Lower leg skin (tissue), 4 donors: ENCODE measurements at places on chromosomes 16 and 17. TPM values are rescaled to one million over a fixed set of nuclear protein-coding genes. Genes with fewer than 3 reads are reported as not detected.

EXOC3L1 gene
- total RNA-seq = 0.95 TPM

DNA sequence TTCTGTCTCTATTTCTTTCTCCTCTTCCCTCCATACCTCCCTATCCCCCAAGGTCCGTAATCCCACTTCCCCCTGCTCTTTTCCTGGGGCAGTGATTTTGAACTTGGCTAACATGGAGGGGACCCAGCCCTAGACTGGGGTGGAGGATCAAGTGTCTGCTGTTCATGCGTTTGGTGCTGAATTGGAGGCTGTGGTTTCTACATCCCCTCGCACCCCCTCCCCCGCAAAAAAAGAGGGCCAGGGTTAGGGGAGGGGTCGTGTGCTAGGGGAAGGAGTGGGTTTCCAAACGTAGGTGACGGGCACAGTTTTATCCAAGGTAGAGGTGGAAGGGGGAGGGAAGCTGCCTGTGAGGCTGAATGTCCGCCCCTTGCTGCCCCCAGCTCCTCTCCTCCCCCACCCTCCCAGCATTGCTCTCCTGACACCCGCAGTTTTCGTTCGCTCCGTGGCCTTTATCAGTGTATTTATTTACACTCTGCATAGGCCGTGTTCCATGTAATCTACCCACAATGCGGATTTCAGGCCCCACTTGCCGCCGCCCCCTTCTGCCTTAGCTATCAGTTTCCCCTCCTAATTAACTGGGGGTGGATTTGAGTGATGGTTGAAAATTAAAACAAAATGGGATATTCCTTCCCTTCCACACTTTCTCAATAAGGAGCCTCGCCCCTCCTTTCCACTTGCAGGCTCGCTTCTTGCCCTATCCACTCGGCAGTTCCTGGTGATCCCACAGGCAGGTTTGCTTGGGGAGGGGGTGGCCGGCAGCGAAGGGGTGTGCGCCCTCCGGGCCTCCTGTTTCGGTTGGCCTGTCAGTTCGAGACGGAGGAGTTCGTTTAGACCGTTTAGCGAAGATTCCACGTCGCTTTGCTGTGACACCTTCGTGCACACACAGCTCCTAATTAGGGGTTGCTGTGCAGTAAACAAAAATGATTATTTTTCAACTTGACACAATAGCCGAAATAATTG is 2.0 kb downstream of the GNAO1 start:
- DNase-seq = no peak

IGFBP4 gene
- total RNA-seq = 90.4 TPM

DNA sequence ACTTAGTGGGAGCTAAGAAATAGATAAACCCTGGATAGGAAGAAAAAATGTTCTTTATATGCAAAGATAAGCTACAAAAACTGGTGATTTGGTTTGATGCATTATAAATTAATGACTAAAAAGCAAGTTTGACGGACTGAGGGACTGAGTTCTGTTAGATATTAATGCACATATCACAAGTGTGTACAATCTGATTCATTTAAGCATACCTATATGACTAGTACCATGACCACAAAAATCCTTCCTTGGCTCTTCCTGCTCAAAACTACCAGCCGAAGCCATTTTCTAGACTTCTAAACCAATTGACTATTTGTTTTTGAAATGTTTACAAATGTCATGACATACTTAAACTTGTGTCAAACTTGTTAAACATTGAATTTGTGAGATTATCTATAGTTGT is 374.5 kb upstream of the MON1B start:
- no peak for DNase-seq

DNA sequence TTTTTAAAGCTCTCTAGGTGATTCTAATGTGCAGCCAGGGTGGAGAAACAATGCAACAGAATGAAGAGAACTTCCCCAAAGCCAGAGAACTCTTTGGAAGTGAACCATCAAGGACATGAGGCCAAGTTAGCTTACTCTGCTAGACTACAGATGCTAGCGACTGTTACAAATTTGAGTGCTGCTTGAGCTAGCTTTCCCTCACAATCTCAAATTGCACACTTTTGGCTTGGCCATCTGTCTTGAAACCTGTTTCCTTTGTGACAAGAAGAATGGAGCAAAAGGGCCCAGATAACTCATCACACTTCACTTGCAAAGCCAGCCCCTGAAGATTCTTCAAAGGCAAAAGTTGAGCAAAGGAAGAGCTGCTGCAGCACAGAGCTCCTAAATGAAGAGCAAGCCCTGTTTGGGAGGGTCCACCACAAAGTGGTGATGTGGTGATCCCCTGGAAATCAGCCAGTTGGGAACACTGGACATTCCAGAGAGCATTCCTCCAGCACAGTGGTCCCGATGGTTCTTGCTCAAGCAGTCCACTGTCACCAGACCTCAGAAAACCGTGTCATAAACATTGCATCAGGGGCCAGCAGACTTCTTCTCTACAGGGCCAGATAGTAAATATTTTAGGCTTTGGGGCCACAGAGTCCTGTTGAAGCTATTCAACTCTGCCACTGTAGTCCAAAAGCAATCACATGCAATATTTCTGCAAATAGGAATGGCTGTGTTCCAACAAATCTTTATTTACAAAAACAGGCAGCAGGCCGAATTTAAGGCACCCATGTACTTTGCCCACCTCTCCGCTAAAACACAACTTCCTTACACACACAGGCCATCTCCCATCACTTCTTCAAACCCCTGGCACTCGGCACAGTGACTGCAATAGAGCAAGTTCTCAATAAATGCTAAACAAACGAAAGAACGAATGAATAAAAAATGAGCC is 21.2 kb downstream of the SLC39A11 start:
- DNase-seq = peak; percentile 56

DNA sequence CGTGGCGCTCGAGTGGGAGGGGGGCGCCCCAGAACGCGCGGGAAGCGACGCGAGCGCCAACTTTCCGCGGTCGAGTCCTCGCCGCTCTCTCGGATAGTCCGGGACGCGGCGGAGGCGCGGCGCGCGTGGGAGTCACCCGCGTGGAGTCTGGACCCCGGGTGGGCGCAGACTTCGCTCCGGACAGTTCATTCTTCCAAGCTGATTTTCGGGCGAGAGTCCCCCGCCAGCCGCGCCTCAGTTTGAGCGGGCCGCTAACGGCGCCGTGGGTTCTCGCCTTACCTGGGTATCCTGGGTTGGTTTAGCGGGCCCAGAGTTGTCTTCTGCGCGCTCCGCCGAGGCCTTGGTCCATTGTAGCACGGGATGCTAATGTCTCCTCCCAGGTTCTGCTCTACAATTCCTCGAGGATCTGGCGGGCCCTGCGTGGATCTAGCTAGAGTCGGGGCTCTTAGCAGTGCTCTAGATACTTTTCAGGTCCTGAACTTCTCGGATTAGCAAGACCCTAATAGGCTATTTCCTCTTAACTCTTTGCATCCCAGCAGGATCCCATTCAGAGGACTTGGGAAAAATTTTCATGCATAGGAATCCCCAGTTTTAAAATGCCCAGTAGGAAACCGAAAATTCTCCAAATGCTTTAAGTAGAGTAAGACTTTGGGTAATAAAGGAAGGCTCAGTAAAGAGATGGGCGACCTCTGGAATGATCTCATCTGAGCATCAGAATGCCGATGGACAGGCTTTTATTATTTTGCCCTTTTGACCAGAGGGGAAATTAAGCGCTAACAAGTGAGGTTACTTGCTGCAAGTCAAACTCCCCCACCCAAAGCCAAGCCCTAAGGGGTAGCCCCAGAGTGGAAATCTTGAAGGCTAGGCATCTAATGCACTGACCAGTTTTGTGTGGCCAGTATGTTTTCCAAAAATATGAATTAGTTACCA is 537 bp upstream of the GJC1 start:
- no peak for DNase-seq

GRCh38 chr17:80012765-80013741 is 22.6 kb downstream of the TBC1D16 start:
- no peak for DNase-seq

CFAP97D1 gene
- not detected for total RNA-seq

DNA sequence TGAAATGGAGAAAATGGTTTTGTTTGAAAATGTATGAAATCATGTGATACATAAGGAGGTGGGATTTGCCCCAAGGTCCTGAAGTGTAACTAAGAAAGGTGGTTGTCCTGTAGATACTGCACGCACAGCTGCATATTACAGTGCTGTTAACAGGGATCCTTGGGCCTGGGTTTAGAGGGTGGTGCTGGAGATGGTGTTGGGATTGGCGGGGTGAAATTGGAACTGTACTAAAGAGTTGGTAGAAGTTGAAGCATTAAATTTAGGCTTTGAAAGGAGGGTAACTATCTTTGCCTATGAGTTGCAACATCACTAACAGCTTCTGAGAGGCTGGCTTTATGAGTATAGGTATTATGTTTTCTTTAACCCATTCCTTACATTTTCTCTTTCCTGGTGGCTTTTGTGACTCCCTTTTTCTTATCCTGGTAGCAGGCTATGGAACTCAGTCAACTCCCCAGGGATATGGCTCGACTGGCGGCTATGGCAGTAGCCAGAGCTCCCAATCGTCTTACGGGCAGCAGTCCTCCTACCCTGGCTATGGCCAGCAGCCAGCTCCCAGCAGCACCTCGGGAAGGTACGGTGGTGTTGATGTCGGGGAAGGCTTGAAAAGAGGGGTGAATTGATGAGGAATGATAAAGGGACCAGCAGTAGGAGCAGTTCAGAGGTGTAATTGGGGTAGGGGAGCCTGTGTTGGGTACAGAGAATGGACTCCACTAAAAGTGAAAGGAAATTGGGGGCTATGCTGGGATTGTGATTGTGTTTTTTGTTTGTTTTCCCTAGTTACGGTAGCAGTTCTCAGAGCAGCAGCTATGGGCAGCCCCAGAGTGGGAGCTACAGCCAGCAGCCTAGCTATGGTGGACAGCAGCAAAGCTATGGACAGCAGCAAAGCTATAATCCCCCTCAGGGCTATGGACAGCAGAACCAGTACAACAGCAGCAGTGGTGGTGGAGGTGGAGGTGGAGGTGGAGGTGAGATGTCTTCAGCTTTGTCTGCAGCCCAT is 3.8 kb downstream of the FUS start:
- DNase-seq = no peak

DNA sequence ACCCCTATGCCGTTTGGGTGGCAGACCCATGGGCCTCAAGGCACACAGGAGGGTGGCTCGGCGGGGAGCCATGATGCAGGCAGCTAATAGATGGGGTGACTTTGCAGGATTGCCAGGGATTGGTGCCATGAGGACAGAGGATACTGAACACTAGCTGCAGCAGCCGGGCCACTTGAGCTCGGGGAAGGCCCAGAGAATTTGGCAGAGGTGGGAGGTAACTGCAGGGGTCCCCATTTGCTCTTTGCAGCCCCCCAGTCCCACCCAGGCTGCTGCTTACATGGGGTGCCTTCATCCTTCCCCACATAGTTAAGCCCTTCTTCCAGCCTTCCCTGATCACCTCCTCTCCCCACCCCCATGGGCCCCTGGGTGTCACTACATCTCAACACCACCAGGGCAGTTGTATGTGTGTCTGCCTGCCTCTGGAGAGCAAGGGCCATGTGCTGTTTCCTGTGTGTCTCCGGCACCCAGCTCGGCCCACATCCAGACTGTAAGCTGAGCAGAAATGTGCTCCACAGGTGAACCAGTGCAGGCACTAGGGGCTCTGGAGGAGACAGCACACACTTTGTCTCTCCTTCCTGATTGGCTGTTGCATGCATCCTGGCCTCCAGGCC is 52.0 kb downstream of the SREBF1 start:
- no peak for DNase-seq

DNA sequence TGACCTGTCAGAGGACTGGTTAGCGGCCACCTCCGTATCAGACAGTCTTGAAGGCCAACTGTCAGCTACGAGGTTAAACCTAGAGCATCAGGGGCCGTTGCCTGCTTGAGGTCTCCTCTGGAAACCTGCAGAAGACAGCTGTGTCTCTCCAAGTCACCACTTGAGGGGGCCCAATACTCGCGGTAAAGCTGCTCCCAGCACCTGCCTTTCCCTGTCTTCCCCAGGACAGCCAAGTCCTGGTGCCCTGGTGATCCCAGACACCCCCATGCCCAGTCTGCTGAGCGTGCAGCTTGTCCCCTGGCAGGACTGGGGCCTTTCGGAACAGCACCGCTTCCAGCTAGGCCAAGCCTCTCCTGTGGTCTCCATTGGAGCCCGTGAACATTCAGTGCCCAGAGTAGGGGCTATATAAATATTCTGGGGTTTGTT is 80.1 kb downstream of the DNAH17 start:
- DNase-seq = peak; percentile 91

DNA sequence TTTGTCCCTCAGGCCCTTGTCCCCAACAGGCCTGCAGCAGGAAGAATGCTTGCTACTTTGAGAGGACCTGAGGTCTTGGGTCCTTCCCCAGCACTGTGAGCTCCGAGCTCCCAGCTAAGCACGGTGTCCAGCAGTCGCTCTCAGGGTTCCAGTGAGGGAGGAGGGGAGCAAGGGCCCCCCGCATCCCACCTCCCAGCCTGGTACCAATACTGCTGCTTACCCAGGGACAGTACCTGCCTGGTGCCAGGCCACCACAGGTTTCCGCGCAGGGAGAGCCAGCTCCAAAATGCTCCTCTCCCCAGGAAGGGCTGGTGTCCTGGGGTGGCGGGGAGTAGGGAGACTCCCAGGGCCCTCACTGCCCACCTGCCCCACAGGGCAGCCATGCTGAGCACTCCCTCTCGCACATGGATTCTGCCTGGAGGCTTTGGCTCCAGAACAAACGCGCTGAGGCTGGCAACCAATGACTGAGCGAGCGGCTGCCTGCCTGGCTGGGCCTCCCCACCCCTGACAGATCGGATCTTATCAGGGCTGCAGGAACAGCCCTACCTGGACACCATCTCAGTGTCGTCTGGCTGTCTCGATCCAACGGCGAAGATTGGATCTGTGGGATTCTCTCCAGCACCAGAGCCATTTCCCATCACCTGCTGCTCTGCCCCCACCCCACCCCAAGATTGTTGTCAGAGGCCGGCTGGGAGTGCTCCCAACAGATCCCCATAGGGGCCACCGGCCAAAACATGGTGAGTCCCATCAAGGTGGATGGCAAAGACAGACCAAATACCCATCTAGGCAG is 2.4 kb downstream of the DOK4 start:
- DNase-seq = no peak

DNA sequence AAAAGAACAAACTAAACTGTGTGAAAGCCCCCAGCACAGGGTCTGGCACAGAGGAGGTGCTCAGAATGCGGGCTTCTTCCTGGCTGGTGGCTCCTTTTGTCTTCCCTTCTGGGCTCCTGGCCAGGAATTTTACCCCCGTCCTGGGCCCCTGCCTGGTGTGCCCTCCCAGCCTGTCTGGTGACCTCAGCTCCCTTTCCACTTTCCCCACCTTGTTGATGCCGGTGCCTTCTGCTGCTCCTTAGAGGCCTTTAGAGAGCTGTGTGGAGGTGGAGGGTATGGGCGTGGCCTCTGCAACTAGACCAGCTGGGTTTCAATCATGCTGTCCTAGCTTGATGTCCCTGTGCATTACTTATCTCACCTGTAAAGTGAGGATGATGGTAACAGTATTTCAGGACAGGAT is 16.8 kb downstream of the PIRT start:
- DNase-seq = no peak

GRCh38 chr17:63537991-63538692 is 12.1 kb upstream of the DCAF7 start:
- no peak for DNase-seq
